ENCODE measurements at places on chromosomes 2 and 18. TPM values are rescaled to one million over a fixed set of nuclear protein-coding genes. Genes with fewer than 3 reads are reported as not detected.

- DNase-seq, result no peak
These were observed 684.5 kb downstream of the BCL11A start for GRCh38 chr2:59868981-59869380.

- peak; percentile 68 for DNase-seq
These were observed 660 bp upstream of the MBP start for GRCh38 chr18:77133051-77133834.

GRCh38 chr2:112996635-112997034 is 8.6 kb upstream of the IL36A start:
- peak; percentile 56 for DNase-seq

- DNase-seq, result no peak
These were observed 99.8 kb downstream of the AKAIN1 start for GRCh38 chr18:5097116-5097703.

DNA sequence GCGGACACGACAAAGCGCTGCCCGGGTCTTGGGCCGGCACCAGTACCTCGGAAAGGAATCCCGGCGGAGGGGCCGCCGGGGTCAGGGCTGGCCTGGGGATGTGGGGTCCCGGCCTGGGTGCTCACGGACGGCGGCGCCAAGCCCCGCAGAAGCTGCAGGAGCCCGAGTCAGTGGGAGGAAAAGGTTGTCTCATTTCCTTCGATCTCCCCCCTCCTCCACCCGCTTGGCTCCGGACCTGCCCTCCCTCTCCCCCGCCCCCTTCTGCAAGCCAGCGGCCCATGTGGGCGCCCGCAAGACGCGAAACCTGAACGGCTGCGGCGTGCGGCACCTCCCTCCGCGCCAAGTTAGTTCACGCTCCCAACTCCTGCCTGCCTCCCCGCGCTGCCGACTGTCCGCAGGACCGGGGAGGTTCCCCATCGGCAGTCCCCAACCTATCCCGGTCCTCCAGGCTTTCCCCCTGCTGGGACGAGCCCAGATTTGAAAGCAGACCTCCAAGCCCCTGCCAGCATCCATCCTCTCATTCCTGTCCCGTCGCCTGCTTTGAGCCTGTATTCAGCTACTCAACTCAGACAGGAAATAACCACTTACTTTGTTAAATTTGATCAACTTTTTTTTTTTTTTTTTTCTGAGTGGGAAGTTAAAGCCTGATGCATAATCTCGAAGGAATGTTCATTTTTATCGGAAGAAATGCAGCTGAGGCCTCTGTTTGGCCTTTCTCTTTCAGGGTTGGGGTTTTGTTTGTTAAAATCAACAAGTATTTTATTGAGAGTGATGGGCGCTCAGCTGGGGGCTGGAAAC is at the start of gene EVA1A:
Gene EVA1A (minus strand): TSS at position 172 of the 798 bp plus-strand sequence. CDS start 42,799 bp downstream, outside the sequence.
- no peak for DNase-seq

GLS gene
- 265 TPM for total RNA-seq

DNA sequence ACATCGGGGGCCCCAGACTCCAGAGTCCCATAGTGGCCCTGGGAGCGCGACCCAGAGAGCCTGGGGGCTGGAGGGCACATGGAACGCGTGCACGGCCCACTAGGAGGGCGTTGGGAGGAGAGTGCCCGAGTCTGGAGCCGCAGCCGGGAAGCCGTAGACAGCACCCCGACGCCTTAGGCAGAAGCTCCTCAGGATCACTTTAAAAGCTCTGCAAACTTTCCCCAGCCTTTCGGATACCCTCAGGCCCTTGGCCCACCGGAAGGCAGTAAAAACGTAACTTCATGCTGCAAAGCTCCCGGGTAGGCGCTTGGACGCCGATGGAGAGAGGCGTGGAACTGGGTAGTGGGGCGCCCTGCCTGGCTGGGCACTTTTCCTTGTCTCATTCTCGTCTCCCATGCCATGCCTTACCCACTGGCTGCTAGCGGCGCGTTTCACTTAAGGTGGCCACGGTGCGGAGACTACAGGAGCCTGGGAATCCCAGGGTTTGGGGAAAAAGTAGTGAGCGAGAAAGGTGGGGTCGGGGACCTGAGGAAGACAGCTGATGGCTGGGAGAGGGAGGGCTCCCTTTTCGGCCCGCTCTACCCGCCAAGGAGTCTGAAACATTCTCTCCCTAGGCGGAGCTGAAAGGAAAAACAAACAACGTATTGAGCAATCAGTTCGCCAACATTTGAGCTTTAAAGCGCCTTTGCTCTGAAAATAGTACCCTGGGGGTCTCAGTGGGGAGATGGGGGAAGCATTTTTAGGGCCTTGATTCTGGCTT is 141.8 kb downstream of the MEIS1 start:
- DNase-seq, result no peak

- DNase-seq, result no peak
These were observed 43.1 kb upstream of the PTH2R start for GRCh38 chr2:208363485-208363884.

DNA sequence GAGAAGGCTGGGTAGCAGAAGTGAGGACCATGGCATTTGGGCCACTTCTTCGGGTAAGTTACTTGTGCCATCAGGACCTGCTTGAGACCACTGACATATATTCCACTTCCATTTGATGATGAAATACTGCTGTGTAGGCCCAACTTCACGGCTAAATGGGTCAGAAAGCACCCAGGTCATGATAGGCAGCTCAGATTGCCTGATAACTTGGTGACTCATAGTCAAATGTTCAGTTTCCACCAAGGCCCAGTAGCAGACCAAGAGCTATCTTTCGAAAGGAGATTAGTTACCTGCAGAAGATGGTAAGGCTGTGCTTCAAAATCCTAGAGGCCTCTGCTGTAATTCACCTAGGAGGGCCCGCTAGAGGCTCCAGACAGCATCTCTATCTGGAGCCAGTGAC is 31.8 kb upstream of the MEX3C start:
- no peak for DNase-seq

DPP10 gene
- 2.5 TPM for total RNA-seq

DNA sequence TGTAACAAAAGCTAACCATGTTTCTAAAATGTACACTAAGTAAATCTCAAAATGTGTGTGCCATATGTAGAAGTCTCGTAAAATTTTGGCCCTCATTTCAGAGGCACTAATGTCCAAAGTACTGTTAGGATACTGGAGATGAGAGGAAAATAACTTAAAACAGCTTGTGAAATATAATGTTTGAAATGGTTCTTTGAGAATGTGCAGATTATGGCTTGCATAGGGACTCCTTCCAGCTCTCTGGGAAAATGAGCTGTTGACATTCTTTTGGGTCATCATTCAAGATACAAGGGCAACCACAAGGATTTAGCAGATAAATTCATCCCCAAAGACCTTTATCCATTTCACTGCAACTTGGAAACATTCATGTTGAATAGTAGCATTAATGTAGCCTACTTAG is 38.1 kb upstream of the OTX1 start:
- no peak for DNase-seq

- DNase-seq, result no peak
These were observed 63.9 kb upstream of the TANK start for GRCh38 chr2:161096336-161096735.

DNA sequence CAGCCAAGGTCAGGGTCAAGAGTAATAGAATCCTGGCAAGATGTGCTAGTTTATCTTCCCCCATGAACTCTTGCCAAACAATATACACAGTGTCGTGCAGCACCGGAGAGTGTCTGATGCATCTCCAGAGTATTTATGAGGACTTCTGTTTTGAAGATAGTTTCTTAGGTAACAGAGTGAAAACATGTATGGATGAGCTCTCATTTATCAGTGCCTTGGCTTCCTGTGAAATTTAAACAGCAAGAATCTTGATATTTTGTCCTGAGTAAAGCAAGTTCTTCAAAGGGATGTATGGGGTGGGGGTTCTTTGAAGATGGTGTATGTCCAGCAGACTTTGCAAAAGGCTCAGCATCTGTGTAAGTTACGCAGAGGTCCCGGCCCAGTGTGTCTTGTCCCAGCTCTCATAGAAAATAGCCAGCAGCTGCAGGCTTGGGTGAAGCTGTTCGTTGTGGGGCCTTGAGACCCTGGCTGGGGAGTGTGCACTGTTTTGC is 361.0 kb upstream of the NT5C1B start:
- no peak for DNase-seq

GRCh38 chr2:215811409-215812345 is 201.7 kb downstream of the MREG start:
- DNase-seq, result no peak

DNA sequence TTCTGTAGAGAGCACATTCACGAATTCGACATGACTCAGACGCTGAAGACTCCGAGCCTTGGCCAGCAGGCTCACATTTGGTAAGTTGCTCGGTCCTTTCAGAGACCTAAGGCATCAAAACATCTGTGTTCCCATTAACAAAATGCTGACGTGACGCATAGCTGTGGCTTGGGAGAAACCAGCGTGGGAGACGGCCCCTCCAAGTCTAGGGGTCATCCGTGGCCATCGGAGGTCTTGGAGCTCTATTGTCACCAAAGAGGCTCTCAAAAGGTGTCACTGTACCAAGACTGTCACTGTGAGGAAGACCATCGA is 14.9 kb downstream of the FBLN7 start:
- no peak for DNase-seq

GRCh38 chr2:230594286-230594840 is 118.3 kb upstream of the CAB39 start:
- DNase-seq, result no peak

ADCYAP1 gene
- not detected for total RNA-seq

GRCh38 chr2:64637931-64638330 is 15.8 kb downstream of the SERTAD2 start:
- DNase-seq, result no peak
